ENCODE measurements at places on chromosomes 11 and 22.

GRCh38 chr11:2135648-2136201 is 3.5 kb downstream of the IGF2 start:
- DNase-seq = no peak

GRCh38 chr11:37718431-37718999 is 1120.5 kb upstream of the RAG2 start:
- DNase-seq = no peak

DNA sequence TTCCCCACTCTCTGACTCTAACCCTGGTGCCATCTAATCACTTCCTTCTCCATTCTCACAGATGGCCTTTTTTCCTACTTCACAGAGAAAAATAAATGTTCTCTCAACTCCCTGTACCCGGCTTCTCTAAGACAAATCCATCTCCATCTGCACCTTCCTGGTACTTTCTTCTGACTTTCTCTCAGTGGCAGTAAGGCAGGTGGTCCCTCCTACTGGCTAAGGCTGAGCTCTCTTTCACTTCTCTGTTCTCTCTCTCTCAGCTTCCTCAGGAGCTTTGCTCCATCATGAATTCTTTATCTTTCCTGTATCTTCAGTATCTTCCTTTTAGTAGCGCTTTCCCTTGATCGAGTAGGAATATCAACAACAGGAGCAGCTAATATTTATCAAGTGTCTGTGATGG is 421.6 kb downstream of the TMEM135 start:
- DNase-seq = no peak

DNA sequence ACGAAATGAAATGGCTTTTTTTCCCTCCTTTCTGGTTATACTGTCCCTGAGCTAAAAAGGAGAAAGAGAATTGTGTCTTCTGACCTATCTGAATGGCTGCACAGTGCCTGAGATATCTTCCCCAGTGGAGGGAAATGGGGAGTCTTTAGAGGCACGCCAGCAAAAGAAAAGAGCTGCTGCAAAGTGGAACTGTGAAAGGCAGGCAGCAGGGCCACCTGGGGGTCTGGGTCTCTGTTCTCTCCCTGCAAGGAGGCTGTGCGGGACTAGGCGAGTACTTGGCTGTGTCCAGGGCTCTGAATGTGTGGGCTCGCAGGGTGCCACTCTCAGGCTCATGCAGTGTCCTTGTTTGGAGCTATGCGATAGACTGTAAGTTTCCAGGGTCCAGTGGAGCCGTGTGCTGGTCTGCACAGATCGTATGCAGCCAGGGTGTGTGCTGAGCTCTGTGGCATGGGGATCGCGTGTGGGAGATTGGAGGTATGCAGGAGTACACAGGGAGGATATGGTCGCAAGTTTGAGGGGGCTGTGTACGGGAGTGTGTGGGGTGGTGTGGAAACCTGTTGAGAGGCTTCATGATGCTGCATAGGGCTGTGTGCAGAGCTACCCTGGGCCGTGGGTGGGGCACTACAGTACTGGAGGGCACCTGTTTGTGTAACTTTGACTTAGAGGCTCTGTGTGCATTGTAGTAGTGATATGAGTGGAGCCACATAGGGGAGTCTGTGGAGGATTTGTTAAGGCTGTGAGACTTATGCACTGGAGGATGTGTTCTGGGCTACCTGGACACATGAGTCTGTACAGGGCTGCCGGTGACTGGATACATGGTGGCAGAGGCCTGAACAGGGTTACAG is 70.1 kb upstream of the OLFML1 start:
- DNase-seq = no peak

GRCh38 chr11:106480581-106481190 is 403.2 kb downstream of the AASDHPPT start:
- no peak for DNase-seq

- no peak for DNase-seq
These were observed 10.5 kb downstream of the EMID1 start for GRCh38 chr22:29216011-29216872.

DNA sequence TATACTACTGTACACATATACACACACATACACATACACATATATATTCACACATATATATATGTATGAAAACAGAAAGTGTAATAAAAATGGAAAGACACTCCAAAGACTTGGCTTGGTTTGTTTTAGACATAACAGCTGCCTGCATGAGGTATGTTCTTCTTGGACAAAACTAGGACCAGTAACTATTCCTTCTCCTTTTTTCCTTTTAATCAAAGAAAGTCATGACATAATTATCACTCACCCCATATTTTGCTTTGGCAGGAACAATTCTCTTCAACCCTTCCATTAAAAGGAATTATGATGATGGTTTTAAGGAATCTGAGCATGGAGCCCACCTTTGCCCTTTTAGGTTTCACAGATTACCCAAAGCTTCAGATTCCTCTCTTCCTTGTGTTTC is at the start of gene OR5D14:
Gene OR5D14, plus strand, starts transcription at position 301 of the 400 bp plus-strand sequence. Its CDS starts 0 bp downstream, at position 301.
- DNase-seq = no peak

DNA sequence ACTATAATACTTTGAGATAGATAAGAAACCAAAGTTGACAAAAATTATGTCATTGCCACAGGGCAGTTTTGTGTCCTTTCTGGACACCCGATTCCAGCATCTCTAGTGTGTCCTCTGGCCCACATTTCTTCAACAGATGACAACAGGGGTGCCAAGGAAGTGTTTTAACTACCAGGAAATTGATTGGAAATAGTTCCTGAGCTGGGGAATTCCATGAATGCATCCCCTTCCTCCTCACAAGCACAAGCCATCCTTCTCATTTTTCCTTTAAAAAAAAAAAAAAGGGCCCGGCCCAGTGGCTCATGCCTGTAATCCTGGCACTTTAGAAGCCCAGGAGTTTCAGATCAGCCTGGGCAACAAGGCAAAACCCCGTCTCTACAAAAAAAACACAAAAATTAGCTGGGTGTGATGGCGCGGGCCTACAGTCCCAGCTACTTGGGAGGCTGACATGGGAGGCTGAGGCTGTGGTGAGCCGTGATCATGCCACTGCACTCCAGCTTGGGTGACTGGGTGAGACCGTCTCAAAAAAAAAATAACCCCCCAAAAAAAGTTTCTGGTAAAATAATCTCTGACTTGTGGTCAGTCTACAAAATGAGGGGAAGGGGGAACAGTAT is 797 bp upstream of the B3GAT3 start:
- no peak for DNase-seq

DNA sequence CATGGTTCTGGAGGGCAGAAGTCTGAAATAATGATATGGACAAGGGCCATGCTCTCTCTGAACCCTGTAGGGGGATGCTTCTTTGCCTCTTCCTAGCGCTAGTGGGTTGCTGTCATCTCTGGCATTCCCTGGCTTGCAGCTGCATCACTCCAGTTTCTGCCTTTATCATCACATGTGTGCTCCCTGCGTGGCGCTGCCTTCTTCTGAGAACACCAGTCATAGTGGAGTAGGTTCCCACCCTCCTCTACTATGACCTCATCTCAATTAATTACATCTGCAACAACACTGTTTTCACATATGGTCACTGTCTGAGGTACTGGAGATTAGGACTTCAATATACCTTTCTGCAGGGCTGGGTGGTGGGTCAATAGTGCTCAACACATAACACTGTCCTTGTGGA is 402.3 kb upstream of the NARS2 start:
- DNase-seq = no peak

DNA sequence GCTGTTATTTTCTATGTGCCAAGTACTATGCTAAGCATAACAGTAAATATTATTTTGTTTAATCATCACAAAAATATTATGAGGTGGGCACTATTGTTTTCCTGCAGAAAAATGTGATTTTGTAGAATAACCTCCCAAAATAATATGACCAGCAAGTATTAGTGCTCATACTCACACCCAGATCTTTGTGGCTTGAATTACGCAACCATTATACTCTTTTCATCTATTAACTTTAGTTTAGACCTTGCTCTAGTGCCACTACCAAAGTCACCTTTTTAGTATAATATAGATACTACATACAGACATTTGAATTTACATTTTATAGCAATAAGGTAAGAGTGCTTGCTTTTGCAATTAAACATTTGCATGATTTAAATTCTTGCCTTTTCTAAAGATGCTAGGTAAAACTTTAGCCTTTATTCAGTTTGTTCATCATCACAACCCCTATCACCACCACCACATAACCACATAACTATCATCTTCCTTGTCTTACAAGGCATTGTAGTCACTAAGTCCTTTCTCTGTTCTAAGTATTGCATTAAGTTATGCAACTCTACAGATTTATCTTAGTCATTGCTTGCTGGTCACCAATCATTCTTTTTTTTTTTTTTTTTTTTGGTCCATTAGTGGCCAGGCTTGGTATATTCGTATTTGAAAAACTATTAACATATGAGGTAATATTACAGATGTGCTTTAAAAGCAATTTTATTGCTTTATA is 68.4 kb downstream of the GAS2 start:
- no peak for DNase-seq

DNA sequence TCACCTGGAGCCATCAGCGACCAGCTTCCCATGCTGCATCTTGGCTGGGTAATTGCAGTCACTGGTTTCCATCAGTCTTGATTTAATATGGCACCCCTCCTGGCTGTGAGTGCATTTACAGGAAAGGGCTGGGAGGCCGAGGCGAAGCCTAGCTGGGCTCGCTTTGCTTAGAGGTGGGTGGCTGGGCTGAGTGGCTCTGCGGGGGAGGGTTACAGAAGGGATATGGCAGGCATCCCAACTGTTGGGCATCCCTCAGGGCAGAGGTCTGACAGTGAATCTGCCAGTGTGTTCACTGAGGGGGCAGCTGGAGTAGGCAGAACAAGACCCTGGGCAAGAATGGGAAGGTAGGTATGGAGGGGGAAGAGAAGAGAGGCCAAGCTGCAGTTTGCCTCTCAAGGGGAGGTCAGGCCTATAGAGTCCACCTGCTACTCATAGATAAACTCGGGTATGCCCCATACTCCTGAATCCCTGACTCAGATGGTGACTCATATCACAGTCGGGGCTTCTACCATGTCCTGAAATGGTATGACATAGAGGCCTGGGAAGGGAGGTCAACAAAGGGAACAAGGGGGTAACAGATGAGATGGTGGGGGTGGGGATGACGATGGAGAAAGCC is 77.5 kb upstream of the PHOX2A start:
- DNase-seq = no peak

DNA sequence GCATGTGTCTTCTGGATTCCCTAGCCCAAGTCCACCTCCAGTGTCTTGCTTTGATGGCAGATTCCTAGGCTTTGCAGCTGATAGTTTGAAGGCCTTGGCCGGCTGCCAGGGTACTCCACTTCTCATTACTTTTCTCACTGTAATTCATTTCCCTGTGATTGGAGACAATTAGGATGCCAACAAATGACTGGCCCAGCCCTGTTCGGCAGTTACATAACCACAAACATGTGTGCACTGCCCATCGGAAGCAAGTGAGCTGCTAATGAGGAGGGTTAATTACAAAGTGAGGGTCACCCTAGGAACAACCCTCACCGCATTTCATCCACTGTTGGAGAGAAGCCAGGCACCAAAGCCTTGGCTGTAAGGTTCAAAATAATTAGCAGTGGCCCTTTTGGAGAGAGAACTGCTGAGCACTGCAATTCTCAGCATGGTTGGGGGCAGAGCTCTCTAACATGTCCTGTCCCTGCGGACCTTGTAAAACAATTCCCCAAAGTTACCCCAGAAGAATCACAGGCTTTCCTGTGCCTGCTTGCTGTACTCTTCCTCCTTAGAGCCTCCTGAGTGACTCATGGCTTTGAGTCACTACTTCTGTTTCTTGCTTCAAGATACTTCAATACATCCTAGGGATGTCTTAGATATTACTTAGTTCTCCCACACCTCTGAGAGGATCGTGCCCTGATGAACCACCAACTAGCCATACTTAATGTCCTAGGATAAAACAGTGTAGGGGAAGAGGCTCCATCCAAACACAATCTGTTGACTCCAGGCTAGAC is 109.7 kb upstream of the GALNT18 start:
- DNase-seq = no peak

DNA sequence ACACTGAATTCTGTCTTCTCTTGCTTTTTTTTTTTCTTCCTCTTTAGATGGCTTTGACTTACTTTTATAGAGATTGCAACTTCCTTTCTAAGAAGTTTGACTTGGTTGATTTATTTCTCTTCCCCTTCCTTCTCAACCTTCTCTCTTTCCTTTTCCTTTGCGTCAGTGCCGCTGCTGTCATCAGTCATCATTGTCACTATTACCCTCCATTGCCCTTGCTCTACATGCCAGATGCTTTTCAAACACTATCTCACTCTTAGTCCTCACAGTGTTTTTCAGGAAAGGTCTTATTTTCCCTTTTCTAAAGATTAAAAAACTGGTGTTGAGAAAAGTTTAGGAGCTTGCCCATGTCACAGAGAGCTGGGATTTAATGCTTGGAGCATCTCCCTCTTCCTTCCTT is 74.7 kb upstream of the C11orf87 start:
- DNase-seq = no peak

DNA sequence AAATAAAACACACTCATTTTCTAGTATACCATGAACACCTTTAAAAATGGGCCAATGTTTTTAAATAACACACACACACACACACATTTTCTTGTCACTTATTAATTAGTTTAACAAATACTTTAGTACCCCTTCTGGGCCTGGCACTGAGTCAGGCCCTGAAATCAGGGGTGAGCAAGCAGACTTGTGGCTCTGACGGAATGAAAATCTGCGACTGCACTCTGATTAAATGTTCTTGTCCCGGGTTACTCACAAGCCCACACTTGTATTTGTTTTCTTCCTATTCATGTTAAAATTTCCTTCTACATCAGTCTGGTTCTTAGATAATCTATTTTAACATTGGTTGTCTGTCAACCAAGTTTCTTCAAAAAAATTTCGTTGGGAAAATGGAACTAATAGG is 43.0 kb upstream of the PDGFD start:
- DNase-seq = no peak

DNA sequence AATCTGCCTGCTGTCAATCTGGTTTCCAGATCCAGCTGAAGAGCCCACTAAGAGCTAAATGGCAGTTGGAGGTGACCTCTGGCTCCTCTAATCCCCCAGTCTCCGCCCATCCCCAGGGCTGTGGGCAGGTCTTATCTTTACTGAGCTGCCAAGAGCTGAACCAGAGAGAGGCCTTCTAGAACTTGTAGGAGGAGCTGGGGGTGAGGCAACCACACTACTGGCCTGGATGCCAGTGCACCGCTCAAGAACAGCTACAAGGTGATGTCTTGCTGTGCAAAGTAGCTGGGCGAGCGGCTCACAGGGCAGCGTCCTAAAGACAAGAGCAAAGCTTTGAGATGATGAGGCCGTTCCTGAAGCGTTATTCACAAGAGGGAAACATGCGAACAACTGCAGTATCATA is 374.6 kb downstream of the CTTN start:
- no peak for DNase-seq

GRCh38 chr11:36300650-36301049 is 4.6 kb downstream of the PRR5L start:
- no peak for DNase-seq

GRCh38 chr22:19179497-19180048 is 1.0 kb upstream of the SLC25A1 start:
- no peak for DNase-seq

DNA sequence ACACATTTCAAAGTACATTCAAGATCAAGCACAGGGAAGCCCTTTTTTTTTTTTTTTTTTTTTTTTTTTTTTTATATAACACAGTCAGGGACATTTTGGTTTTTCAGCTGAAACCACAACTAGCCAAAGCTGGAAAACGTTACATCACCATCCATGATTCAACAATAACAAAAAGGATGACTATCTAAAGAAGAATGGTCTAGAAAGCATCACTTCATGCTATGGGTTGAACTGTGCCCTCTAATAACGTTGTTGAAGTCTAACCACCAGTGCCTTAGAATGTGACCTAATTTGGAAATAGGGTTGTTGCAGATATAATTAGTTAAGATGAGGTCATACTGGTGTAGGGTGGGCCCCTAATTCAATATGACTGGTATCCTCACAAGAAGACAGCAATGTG is 46.6 kb downstream of the MTMR2 start:
- no peak for DNase-seq
